ENCODE measurements at places on chromosomes 2 and 18.

- peak; percentile 10 for DNase-seq
These were observed 739.4 kb upstream of the CHAC2 start for GRCh38 chr2:53028225-53028624.

- DNase-seq, result no peak
These were observed 695 bp upstream of the SCYGR2 start for GRCh38 chr2:227597998-227598397.

DNA sequence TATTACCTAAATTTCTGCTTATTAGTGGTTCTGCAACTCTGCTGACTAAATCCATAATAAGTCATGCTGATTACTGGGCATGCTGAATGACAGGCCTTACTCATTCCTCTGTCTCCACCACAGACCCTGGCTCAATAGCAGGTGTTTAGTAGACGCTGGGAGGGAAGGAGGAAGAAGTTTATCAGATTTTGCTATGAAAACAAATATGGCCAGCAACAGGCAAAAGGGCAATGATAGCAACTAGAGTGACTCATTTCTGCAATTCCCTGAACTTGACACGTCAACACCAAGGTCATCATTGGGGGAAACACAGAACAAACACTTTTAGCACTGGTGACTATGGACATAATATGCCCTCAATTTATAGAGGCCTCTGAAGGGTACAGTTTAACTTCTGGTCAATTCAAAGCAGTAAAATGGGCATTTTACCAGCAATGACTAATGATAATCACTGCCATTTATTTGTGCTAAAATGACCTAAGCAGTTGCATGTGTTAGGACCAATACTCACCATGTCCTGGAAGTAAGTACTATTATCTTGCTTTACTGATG lies 35.2 kb downstream of the TMEM163 start:
- DNase-seq, result peak; percentile 1

DNA sequence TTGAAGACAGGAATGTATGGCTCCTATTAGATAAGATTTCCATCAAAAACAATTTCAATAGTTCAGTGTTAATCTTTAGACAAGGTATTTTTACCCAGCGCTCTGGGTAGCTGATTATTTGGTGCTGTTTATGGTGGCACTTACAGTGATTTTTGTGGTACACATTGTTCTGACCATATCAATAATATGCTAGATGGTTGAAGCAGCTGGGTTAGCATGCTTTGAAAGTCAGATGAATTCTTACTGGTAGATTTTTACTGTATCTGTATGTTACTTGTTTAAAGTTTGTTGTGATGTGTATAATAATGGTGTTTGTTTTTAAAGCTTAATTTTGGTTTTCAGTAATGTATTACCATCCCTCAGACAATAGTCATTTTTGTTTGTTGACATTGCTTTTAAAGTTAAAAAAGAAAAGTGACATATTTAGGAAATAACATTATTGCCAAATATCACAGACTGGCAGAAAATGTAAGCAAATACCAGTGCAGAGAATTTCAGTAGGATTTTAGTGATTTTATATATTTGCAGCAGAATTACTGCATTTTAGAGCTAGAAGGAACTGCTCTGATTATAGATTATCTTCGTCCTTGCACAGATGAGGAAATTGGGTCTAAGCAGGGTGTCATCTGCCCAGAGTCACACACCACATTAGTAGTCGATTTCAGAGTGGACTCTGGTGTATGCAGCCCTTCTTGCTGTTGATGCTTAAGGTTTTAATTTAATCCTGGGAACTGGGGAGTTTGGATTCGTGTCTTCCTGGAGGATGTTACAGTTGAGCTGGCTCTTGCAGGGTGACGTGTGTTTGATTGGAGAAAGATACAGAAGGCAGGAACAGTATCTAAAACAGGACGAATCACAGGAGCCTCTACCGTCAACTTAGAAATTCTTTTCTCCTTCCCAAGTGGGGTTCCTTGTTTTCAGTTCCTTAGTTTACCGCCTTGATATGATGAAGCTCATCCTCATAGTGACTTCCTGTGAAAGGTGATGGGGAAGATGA lies 6.6 kb downstream of the SOCS6 start:
- peak; percentile 43 for DNase-seq

DNA sequence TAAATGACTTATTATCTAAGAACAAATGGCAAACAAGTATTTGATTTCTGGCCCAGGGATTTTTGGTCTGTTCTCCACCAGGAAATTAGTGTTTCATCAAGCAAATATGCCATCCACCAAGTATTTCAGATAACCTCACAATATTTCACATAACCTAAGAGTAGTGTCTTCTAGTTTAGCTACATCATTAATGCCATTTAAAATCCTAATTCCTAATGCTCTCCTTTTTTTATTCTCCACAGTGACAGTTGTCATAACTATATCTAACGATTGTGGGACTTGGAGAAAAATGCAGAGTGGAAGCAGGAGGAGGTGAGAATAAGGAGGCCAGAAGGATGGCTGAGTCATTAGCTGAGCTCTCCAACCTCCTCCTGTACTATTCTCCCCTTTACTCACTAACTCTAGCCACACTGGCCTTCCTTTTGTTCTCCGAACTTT lies 58.5 kb upstream of the CTLA4 start:
- DNase-seq, result peak; percentile 74

- no peak for DNase-seq
These were observed 407.0 kb downstream of the SUCLG1 start for GRCh38 chr2:84052043-84052442.

DNA sequence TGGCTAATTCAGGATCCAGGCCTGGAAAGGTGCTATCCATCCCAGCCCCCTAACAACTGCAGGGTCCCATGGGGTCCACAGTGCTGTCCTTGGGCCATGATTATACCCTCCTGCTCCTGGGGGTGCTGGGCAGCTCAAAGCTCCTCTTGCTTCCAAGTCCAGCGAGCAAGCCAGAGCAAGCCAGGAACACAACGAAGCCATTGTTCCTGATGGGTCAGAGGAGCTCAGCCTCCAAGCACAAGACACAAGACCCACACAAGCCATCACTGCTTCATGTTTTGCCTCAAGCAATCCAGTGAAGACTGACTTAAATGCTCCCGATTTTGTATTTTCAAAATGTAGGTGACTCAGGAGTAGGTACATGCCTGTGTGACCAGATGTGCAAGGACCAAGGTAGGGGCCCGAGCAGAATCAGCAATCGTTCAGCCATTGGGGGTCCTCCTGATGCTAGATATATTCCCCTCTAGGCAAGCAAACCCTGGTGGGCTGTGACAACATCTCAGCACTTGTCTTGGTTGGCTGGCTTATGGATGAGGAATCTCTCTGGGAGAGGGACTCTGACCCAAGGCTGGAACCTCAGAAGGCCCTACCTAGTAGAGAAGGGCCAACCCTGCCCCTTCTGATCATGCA lies 90.8 kb downstream of the EPAS1 start:
- DNase-seq, result no peak

DNA sequence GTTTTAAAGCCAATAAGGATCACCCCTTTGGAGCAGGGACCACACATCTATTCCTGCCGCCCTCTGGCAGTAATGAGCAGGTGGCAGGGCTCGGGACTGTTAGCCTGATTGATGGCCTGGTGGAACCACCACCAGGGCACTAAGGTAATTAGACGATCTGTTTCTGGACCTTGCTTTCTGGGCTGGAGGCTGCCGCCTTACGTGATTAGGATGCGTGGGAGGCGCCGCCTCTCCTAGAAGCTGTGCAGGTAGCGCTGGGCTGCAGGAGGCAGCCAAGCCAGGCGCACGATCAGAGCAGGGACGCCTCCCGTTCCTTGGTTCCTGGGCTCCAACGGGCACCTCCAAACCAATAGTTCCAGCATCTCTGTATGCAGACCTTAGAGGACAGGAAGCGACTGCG lies 242.6 kb upstream of the RAB12 start:
- no peak for DNase-seq

GRCh38 chr18:48921305-48922225 lies 29.2 kb downstream of the SMAD7 start:
- DNase-seq, result no peak

DNA sequence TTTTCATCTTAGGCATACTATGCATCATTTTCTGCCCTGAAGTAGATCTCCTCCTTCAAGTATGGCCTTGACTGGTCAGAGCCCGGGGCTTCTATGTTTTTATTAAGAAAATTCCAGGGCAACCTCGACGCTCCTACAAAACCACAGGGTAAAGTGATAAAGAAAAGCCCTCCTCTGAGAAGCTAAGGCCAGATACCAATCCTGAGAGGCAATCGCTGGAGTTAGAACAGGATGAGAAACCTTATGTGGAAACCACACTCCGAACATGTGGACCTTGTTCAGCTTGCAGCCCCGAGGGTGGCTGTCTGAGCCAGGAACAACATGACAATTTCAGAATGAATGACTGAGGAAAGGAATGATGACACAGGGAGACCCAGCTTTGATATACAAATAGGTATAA lies 35.6 kb downstream of the RMC1 start:
- DNase-seq, result no peak

GRCh38 chr18:75073654-75074053 lies 135.3 kb downstream of the PTGR3 start:
- no peak for DNase-seq

- peak; percentile 30 for DNase-seq
These were observed 57.7 kb downstream of the THADA start for GRCh38 chr2:43538034-43538670.

Data from fibroblast of mammary gland (primary cell).